ENCODE measurements at places on chromosomes 5 and 9. TPM values are rescaled to one million over a fixed set of nuclear protein-coding genes. Genes with fewer than 3 reads are reported as not detected.

DNA sequence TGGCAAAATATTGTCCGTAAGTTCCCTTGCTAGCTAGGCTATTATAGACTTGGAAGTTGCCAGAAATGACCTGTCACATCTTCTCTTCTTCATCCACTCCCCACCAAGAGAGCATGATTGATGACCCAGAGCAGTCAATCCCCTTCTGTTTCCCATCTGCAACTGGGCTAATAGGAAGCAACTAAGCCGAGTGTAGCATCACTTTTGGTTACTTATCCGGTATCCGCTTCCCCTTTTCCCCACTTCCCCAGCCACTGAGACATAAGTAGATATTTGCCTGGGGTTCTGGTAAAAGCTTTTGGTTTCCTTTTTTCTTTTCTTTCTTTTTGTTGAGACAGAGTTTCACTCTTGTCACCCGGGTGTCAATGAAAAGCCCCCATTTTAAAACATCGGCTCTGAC is 29.4 kb upstream of the LIFR start:
- no peak for DNase-seq

DNA sequence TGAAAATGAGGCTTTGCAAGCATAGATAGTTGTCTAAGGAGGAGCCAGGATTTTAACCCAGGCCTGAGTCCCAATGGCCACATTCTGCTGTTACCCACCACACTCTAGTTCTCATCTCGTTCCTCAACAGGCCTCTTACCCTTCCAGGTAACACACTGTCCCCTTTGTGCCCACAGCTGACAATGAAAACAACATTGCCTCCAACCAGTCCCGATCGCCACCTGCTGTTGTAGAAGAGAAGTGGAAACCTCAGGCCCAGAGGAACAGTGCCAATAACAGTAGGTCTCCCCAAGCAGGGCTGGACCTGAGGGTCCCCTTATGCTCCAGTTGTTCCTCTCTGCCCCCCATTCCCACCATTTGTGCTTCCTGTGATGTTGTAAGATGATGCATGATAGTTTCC is 30.4 kb downstream of the AMBP start:
- no peak for DNase-seq

ARL14EPL gene
- total RNA-seq: not detected

- DNase-seq: peak; percentile 74
Measured at GRCh38 chr5:97534166-97534565, 351.1 kb upstream of the RIOK2 start.

DNA sequence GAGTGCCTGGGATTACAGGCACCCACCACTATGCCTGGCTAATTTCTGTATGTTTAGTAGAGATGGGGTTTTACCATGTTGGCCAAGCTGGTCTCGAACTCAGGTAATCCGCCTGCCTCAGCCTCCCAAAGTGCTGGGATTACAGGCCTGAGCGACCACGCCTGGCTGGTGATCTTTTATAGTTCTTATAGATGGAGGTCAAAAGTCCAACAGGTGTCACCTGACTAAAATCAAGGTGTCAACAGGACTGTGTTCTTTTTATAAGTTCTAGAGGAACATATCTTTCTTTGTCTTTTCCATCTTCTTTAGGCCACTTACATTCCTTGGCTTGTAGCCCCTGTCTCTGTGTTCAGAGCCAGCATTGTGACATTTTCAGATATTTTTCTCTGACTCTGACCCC is 155.5 kb upstream of the SLC12A2 start:
- DNase-seq: peak; percentile 49

DNA sequence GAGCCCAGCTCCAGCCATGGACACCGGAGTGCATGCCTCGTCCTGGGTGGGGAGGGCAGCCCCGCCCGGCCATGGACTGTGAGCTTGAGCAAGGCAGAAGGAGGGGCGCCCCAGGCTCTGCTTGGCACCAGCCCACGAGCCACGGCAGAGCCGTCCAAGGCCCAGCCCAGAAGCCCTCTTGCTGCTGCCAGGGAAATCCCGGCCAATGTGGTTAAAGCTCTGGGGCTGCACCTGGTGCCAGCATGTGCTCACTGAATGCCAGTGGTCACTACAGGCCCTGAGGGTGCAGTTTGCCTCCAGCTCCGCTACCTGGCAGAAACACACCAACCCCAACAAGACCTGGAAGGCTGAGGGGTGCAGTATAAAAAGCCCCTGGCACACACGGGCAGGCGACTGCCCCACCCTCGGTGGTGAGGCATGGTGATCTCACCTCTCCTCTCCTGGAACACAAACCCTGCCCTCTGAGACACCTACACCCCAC is 11.8 kb downstream of the BRD3 start:
- peak; percentile 76 for DNase-seq

- DNase-seq: no peak
Measured at GRCh38 chr5:108171759-108172158, 210.1 kb downstream of the FBXL17 start.

DNA sequence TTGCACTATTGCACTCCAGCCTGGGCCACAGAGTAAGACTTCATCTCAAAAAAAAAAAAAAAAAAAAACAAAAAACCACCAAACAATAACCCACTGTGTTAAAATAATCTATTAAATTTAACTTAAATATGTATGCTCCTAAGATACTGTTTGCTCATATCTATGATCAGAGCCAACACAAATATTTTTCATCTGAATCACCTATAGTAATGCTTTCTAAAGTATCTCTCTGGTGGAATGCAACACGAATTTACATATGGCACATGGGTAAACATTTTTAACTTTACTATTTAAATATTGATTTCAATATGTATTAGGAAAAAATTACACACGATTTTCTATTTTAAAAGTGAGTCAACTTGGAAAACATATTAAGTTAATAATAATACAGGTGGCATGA is 196.4 kb downstream of the RFX3 start:
- DNase-seq: no peak

- no peak for DNase-seq
Measured at GRCh38 chr5:159290741-159291140, 27.7 kb downstream of the UBLCP1 start.

DNA sequence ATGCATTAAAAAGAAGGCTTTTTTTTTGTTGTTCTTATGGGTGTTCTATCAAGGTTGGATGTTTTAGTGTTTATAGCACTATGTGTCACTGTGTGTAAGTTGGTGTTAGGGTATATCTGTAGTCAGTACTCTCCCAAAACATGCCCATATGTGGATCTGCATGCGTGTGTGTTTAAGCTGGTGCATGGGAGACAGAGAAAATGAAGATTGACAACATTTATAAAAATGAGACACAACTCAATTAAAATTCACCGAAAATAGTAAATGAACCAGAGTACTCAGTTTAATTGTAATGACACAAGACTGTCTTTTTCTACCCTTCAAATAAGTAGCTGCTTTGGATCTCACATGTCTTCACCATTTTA is 323.4 kb downstream of the TMEM161B start:
- no peak for DNase-seq

DNA sequence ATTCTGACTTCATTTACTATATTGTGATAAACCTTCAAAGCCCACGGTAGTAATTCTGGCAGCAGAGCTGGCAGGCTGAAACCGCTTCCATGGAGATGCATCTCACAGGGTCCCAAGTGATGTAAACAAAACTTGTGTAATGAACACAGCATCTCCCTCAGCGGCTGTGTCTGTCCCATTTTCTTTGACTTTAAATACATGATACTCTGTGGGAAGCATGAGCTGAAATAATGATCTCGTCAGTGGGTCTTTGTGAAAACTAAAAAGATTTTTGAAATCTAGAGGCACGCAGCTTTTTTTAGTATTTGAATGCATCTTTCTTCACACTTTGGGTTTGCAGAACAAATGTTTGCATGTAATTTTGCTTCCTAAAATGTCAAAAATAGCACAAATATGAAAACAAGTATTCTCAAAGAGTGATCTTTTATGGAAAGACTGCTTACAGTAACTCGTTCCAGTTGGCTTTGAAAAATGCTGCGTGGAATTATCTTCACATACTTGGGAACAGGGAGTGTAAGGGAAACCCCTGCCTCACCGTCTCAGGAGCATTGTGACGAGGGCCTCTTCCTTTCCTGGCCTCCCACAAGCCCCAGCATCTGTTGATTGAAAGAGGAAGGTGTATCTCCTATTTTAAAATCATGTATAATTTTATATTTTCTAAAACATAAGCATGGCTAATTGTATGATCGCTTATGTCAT is 18.1 kb upstream of the LPCAT1 start:
- no peak for DNase-seq

- no peak for DNase-seq
Measured at GRCh38 chr9:12822111-12822510, 47.3 kb downstream of the LURAP1L start.

DNA sequence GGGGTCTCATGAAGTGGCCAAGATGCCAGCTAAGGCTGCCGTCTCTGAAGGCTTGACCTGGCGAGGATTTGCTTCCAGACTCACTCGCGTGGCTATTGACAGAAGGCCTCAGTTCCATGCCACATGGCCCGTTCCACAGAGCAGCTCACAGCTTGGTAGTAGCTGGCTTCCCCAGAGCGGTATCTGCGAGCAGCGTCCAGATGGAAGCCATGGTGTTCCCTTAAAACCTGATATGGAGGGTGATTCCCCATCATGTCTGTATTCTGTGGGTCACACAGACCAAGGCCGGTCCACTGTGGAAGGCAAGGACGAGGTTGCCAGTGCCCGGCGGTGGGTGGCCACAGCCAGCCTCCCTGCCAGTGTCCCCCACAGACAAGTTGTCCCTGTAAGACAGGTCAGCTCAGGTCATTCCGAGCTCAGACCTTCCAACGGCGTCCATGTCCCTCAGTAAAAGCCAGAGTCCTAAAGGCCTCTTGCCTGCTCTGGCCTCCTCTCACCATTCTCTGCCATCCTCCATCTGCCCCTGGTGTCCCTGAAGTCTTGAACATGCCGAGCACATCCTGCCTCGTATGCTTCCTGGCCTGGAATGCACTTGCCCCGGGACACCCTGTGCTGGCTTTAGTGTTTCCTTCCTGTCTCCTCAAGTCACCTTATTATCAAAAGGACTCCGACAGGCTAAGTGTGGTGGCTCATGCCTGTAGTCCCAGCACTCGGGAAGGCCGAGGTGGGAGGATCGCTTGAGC is 61.3 kb upstream of the LRRTM2 start:
- DNase-seq: no peak

DNA sequence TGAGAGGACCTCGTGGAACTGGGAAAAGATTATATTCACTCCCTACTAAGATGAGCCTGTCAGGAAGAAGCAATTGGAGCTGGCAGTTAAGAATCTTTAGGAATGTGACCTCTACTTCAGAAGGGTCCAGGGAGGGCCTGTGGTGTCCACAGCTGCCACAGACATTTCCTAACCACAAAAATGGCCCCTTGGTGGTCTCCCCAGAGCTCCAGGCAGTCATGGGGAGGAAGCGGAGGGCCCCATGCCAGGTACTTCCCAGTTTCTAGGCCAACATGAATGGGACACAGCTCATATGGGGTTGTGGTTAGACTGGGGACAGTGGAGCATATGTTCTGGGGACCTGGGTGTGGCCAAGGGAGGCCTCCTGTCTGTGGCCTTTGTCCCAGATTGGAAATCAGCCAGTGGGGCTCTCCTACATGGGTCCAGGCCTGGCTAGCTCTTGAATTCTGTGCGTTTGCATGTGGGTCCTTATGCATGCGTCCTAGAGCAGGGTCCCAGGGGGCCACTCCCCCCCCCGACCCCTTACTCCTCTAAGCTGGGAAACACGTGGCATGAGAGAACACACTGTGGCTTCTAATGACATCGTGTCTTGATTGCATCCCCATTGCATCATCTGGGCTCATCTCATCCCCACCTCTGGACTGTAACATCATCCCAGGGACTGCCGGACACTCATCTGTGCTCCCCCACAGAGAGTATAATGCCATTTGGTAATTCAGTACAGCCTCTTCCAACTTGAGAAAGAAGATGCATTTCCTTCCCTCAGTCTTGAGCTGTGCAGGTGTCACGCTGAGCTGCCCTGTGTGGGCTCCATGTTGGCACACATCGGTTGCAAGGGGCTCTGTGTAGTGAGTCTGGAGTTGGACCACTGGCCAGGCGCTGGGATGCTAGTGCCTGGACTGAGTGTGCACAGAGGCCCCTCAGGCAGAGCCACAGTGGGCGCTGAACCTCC is 31.3 kb downstream of the IRF1 start:
- peak; percentile 67 for DNase-seq

DNA sequence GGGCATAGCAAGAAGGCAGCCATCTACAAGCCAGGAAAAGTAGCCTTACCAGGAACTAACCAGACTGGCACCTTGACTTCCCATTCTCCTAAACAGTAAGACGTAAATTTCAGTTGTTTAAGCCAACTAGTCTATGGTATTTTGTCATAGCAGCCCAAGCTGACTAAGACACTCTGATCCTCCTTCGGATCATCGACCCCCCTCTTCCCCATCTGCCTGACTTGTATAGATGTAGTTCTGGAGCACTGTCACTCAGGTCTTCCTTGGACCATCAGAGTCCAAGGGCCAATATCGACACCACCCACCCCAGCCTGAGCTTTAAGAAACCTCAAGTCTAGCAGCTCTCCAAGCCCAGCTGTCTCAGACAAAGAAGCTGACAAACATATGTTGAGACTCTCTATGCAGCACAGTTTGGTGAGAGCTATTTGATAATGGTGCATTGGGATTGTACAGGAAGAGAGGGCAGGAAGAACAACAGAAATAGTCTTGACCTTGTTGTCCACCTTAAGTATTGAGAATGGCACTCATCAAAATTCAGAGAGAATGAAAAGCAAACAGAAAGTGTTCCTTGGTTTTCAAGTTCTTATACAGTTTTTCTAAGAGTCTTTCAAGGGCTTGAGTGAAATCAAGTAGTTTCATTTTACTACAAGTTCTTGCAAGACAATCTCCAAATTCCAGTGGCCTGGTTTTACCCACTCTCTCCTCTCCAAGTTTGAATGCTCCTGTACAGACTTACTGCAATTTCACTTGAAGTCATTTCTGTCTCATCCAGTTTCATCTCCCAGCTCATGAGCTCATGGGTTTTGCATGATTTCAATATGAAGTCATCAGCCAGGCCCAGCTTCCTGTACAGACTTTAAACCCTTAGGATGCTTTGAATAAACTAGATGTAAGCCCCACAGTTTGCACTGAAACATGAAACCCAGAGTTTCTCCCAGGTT is 122.3 kb upstream of the RAI14 start:
- no peak for DNase-seq

DNA sequence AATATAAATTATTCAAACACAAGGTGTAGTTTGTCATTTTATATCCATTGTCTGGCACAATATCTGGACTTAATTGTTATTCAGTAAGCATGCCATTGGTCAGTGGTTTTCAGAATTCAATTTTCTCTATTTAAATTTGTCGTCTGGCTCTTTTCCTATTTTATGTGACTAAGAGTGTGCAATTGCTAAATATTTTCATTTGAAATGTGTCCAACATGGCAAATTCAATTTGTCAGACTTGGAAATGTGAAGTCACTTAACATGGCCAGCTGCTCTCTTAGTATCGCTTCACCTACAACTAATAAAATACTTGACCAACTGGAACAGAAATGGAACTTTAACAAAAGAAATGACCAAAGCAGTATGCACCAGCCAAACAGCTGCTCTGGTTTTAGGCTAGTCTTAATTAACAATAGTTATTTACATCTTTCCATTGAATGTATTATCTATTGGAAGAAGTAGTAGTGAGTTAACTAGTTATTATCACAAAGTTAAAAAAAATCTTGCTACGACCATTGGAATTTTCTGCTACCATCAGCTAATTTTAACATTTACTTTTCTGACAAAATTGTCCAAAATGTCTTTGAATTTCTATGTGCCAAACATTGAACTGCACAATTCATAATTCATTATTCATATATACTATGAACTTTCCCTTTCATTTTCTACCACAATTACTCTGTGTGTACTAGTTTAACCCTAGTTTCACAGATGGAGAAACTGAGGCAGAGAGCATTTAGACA is 720.7 kb upstream of the FAM174A start:
- DNase-seq: no peak

N4BP3 gene
- 4.0 TPM for total RNA-seq

GRCh38 chr9:104339692-104340091 is 164.4 kb upstream of the OR13F1 start:
- no peak for DNase-seq

- DNase-seq: no peak
Measured at GRCh38 chr5:53785924-53786323, 225.5 kb downstream of the NDUFS4 start.

ACOT12 gene
- total RNA-seq: not detected
